ENCODE measurements at places on chromosomes 2 and 18. TPM values are rescaled to one million over a fixed set of nuclear protein-coding genes. Genes with fewer than 3 reads are reported as not detected.

GRCh38 chr2:98091738-98092137 is 4.8 kb downstream of the VWA3B start:
- no peaks in the 10 kb centered on the region for H3K36me3 ChIP-seq
- DNase-seq, result no peak
- H3K27ac ChIP-seq, result no peak overlapping the region
- H3K4me3 ChIP-seq, result no peak overlapping the region
- peaks cover 18% of the 10 kb centered on the region for H3K27me3 ChIP-seq

DNA sequence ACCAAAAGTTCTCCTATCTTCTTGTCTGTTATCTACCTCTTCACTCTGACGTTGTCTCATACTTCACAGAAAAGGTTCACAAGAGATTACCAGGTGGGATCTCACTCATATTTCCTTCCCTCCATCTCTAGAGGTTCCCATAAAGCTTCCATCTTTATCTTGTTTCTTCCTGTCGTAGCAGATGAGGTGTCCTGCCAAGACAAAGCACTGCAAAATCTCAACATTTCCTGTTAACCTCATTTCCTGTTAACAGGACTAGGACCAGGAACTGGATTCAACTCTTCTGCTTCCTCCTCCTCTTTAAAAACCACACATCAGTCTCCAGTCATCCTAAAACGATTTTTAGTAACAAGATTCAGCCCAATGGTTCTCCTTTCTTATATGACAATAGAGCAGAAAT is 512.8 kb upstream of the NRP2 start:
- no peaks in the 10 kb centered on the region for H3K36me3 ChIP-seq
- peak; percentile 21 for DNase-seq
- no peaks in the 10 kb centered on the region for H3K4me1 ChIP-seq
- H3K4me3 ChIP-seq, result no peak overlapping the region

DNA sequence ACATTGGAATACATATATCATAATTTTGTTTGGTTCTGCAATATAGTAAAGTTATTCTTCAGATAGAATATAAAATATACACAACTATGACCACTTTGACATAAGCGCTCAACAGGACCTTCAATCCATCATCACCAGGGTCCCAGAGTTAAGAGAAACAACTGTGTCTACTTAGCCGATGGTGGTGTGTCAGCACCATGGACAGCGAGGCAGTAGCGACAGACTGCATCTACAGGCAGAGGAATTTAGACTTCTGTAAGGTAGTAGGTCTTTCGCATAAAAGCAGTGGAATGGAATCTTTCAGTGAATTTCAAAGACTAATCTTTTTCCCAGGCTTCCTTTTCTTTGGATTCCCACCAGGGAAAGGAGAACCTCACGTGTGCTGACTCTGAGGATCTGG is 20.5 kb upstream of the LRPPRC start:
- no peak for DNase-seq
- no peak overlapping the region for H3K4me3 ChIP-seq
- no peaks in the 10 kb centered on the region for H3K36me3 ChIP-seq
- H3K27ac ChIP-seq, result no peak overlapping the region
- H3K27me3 ChIP-seq, result no peaks in the 10 kb centered on the region
- no peaks in the 10 kb centered on the region for H3K4me1 ChIP-seq

DNA sequence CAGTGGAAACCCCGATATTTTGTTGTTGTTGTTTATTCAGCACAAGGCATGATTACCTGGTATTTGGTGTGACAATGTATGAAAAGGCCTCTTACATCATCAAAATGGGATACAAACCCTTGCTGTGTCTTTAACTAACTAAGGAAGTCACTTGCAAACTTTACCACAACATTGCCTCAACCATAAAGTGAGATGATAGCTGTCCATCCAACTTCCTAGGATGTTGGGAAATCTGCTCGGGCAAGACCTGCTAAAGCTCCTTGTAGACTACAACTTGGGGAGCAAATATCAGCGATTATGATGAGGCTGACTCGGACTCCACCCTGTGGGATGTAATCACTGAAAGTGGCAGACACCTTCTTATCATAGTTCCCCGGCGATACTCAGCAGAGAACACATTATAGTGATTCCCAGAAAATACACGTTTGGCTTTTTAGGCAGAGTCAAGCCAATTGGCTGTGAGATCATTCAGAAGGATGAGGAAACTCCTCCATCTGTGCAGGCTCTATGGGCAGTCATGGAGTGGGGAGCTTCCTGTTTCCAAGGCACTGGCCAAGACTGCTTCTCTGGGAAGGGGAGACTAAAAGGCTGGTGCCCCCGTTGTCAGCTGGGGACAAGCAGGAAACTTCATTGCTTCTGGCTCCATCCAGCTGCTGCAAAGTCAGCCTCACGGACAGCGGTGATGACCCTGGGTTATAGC is 289.0 kb downstream of the RNF144A start:
- no peaks in the 10 kb centered on the region for H3K36me3 ChIP-seq
- no peak for DNase-seq
- H3K27me3 ChIP-seq, result no peaks in the 10 kb centered on the region

DNA sequence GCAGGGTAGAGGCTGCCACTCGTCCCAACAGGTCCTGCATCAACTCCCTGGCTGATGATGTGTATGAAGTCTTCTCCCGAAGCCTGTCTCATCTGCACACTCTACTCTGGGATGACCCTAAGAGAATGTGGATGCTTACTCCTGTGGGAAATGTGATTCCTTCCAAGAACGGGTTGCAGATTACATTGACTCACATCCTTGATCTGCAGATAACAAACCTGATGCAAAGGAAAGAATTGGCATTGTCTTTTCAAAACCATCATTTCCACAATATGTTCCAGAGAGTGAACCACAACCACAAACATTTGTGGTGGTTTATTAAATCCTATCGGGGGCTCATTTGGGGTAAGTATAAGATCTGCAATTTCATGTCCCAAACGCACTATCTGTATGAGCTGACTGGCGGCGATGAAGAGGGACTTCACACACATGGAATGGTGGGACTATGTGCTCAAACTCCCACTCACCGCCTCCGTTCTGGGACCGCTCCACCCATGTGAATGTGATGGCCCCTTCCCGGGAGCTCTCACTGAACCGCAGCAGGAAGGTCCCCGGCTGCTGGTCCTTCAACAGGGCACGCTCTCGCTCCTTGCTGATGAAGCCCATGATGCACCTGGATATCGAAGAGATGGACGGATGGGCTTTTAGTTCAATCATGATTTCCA is 35.5 kb downstream of the STAT1 start:
- H3K27ac ChIP-seq, result peak overlapping the region; percentile 15
- no peaks in the 10 kb centered on the region for H3K27me3 ChIP-seq
- DNase-seq, result no peak
- no peak overlapping the region for H3K4me3 ChIP-seq
- peaks cover 100% of the 10 kb centered on the region for H3K36me3 ChIP-seq
- H3K4me1 ChIP-seq, result peaks cover 15% of the 10 kb centered on the region

- DNase-seq, result peak; percentile 67
- no peak overlapping the region for H3K4me3 ChIP-seq
- no peaks in the 10 kb centered on the region for H3K27me3 ChIP-seq
Measured at GRCh38 chr2:61172671-61173070, 10.7 kb downstream of the C2orf74 start.

GRCh38 chr2:220452561-220452960 is 825.1 kb downstream of the SLC4A3 start:
- no peaks in the 10 kb centered on the region for H3K27me3 ChIP-seq
- H3K4me1 ChIP-seq, result no peaks in the 10 kb centered on the region
- H3K36me3 ChIP-seq, result no peaks in the 10 kb centered on the region
- H3K27ac ChIP-seq, result no peak overlapping the region
- no peak for DNase-seq
- no peak overlapping the region for H3K4me3 ChIP-seq

DNA sequence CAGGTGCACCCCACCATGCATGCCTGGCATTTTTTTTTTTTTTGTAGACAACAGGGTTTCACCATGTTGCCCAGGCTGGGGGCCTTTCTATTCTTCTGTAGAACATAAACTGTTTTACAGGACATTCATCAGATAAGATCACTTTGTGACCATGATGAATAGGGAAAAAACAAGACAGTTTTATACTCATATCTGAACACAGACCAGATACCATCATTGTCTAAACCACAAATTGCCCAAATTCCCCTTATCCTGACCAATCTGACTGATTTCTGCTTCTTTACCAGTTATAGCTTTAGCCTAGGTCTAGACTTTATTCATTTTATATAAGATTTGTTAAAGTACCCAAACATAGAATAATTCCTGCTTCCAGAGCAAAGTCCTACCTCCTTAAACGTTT is 1699.3 kb upstream of the TMEFF2 start:
- no peak overlapping the region for H3K27ac ChIP-seq
- H3K36me3 ChIP-seq, result no peaks in the 10 kb centered on the region
- DNase-seq, result no peak
- H3K4me1 ChIP-seq, result no peaks in the 10 kb centered on the region
- H3K27me3 ChIP-seq, result no peaks in the 10 kb centered on the region

- no peaks in the 10 kb centered on the region for H3K36me3 ChIP-seq
- no peaks in the 10 kb centered on the region for H3K27me3 ChIP-seq
- DNase-seq, result no peak
- no peak overlapping the region for H3K27ac ChIP-seq
Measured at GRCh38 chr2:62913311-62913710, 137.3 kb upstream of the OTX1 start.

GRCh38 chr18:26826656-26827235 is 38.8 kb downstream of the AQP4 start:
- DNase-seq, result no peak
- H3K36me3 ChIP-seq, result no peaks in the 10 kb centered on the region
- no peaks in the 10 kb centered on the region for H3K4me1 ChIP-seq
- no peak overlapping the region for H3K4me3 ChIP-seq
- H3K27ac ChIP-seq, result no peak overlapping the region
- H3K27me3 ChIP-seq, result no peaks in the 10 kb centered on the region

- peaks cover 15% of the 10 kb centered on the region for H3K27me3 ChIP-seq
- DNase-seq, result no peak
- H3K27ac ChIP-seq, result no peak overlapping the region
- H3K4me3 ChIP-seq, result no peak overlapping the region
- H3K4me1 ChIP-seq, result no peaks in the 10 kb centered on the region
Measured at GRCh38 chr2:95062242-95063085, 37.0 kb downstream of the MAL start.

GRCh38 chr2:24552836-24553235 is 61.8 kb downstream of the NCOA1 start:
- H3K27ac ChIP-seq, result no peak overlapping the region
- no peak overlapping the region for H3K4me3 ChIP-seq
- H3K27me3 ChIP-seq, result no peaks in the 10 kb centered on the region
- DNase-seq, result peak; percentile 29
- H3K36me3 ChIP-seq, result no peaks in the 10 kb centered on the region

- no peaks in the 10 kb centered on the region for H3K36me3 ChIP-seq
- no peak for DNase-seq
- H3K4me3 ChIP-seq, result no peak overlapping the region
- no peak overlapping the region for H3K27ac ChIP-seq
- no peaks in the 10 kb centered on the region for H3K27me3 ChIP-seq
Measured at GRCh38 chr2:197369933-197370320, 59.3 kb upstream of the ANKRD44 start.

- H3K27ac ChIP-seq, result no peak overlapping the region
- peak; percentile 90 for DNase-seq
- H3K27me3 ChIP-seq, result peaks cover 8% of the 10 kb centered on the region
- no peak overlapping the region for H3K4me3 ChIP-seq
Measured at GRCh38 chr18:13577091-13577697, 149.2 kb downstream of the FAM210A start.

DNA sequence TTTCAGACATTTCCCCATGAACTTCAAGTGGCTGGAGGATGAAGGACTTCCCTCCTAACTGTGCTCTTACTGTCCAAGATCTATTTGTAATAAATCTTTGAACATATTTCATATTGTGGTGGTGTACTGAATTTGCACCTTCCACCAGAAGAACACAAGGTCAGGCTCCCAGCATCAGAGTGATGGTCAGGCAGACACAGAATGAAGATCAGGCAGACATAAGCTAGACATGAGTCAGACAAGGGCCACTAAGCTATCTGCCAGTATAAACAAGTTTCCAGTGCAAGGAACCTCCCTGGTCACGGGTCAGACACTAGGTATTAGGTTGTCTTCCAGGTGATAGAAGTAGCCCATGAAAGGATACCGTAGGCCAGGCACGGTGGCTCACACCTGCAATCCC is 20.0 kb downstream of the AQP12B start:
- H3K27me3 ChIP-seq, result peaks cover 29% of the 10 kb centered on the region
- no peaks in the 10 kb centered on the region for H3K4me1 ChIP-seq
- H3K27ac ChIP-seq, result no peak overlapping the region
- DNase-seq, result no peak
- H3K36me3 ChIP-seq, result no peaks in the 10 kb centered on the region

DNA sequence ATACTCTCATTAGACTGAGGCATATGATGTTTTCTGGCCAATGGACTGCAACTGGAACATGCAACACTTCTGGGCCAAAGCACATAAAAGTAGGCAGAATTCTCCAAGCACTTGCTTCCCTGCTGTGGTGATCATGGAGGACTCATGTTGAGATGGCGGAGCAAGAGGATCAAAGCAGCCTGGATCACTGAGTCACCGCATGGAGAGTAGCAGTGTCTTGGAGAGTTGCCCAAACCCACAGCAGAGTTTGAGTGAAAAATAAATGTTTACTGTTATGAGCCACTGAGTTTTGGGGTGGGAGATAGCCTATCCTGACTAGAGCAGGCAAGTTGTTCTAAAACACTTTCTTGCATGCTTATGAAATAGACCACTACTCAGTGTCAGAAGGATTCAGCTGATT is 359.5 kb downstream of the ZNF521 start:
- H3K27me3 ChIP-seq, result no peaks in the 10 kb centered on the region
- no peaks in the 10 kb centered on the region for H3K36me3 ChIP-seq
- H3K27ac ChIP-seq, result no peak overlapping the region
- H3K4me3 ChIP-seq, result no peak overlapping the region
- no peaks in the 10 kb centered on the region for H3K4me1 ChIP-seq
- no peak for DNase-seq

GRCh38 chr2:12918835-12919445 is 202.2 kb downstream of the TRIB2 start:
- H3K27me3 ChIP-seq, result no peaks in the 10 kb centered on the region
- H3K4me1 ChIP-seq, result peaks cover 51% of the 10 kb centered on the region
- H3K4me3 ChIP-seq, result no peak overlapping the region
- H3K27ac ChIP-seq, result peak overlapping the region; percentile 81

- DNase-seq, result peak; percentile 87
- peak overlapping the region; percentile 83 for H3K27ac ChIP-seq
- H3K27me3 ChIP-seq, result no peaks in the 10 kb centered on the region
- H3K4me1 ChIP-seq, result peaks cover 19% of the 10 kb centered on the region
Measured at GRCh38 chr2:46297546-46298271, 502 bp downstream of the EPAS1 start.

DNA sequence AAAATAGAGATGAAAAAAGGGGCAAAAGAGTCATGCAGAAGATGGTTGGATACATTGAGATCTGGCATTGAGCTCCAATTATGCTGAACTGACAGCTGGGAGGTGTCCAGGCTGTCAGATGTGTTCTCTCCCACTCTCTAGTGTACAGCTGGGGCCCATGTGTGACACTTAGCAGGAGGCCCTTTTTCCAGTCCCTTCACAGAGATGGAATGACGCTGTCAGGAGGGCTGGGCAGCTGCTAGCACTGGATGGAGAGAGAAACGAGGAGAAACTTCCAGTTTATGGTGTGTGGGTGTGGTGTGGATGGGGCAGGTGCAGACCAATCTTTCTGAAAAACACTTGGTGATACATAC is 437.7 kb upstream of the HS6ST1 start:
- no peak for DNase-seq
- H3K4me1 ChIP-seq, result no peaks in the 10 kb centered on the region
- H3K27ac ChIP-seq, result no peak overlapping the region
- no peaks in the 10 kb centered on the region for H3K27me3 ChIP-seq
- no peak overlapping the region for H3K4me3 ChIP-seq

DPP4 gene
- total RNA-seq, result 256 TPM

CFC1 gene
- not detected for total RNA-seq

TUBA3E gene
- not detected for total RNA-seq

APOB gene
- total RNA-seq, result under 0.01 TPM

MYO7B gene
- under 0.01 TPM for total RNA-seq

UGT1A6 gene
- not detected for total RNA-seq

TMEM247 gene
- not detected for total RNA-seq

LONRF2 gene
- total RNA-seq, result under 0.01 TPM

SLC14A1 gene
- total RNA-seq, result 136 TPM

COLEC12 gene
- 56.9 TPM for total RNA-seq

ABCB11 gene
- total RNA-seq, result under 0.01 TPM

C2orf72 gene
- not detected for total RNA-seq
